ENCODE measurements at places on chromosomes 5 and 9.

- no peak for DNase-seq
Observed at GRCh38 chr9:98199388-98200033, 7.1 kb upstream of the CORO2A start.

DNA sequence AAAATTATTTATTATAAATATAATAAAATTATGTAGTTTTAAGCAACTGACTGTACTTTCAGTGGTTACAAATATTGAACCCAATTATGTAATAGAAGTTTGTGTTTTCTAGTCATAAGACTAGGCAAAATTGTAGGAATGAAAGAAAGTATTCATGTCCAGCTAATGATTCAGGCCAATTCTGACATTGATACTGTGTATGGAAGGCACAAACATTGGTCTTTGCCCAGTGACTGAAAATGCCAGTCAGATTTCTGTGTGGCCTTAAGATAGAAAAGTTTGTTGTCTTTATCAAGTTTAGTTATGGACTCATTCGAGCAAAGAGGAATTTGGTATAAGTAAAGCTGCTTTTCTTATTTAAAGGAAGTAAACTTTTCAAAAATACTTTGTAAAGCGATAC is 60.3 kb downstream of the SLC12A2 start:
- no peak for DNase-seq

GRCh38 chr9:105114318-105114717 is 130.1 kb upstream of the SLC44A1 start:
- no peak for DNase-seq

DNA sequence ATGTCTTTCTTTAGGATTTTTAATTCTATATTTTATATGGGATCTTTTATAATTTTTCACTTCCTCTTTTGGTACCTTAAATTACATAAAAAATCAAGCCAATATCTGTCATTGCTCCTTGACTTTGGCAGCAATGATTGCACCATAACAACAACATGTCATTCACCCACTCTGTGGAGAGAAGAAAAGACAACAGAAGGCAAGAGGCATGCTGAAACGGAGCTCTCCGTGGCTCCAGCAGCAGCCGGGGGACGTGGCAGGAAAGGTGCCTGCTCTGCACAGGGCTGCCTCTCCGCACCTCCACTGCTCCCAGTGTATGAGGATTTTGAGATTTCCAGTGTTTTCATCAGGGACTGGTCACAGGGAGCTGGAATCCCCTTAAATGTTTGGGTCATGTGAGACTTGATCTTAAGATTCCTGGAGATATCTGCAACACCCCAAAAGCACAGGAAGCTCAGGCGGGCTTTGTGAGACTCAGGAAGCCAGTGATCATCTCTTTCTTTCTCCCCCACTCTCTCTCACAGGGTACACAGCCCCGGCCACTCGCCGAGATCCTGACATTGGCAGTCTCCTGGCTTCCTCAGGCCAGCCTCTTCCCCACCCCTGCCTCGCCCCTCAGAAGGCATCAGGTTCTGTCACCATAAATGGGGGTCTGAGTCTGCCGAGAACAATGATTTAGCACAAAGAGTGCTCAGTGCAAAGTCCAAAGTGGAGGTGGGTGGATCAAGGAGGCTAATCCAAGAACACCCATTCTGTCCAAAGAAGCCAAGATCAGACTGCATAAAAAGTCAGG is 74.6 kb downstream of the ACTL7B start:
- DNase-seq = no peak
